Naive B cell (primary cell): ENCODE measurements at places on chromosomes 4 and X.

- no peak for DNase-seq
Observed at GRCh38 chr4:105780176-105780575, 71.6 kb downstream of the GSTCD start.

- DNase-seq = no peak
Observed at GRCh38 chr4:53019485-53020382, 157.6 kb downstream of the RASL11B start.

DNA sequence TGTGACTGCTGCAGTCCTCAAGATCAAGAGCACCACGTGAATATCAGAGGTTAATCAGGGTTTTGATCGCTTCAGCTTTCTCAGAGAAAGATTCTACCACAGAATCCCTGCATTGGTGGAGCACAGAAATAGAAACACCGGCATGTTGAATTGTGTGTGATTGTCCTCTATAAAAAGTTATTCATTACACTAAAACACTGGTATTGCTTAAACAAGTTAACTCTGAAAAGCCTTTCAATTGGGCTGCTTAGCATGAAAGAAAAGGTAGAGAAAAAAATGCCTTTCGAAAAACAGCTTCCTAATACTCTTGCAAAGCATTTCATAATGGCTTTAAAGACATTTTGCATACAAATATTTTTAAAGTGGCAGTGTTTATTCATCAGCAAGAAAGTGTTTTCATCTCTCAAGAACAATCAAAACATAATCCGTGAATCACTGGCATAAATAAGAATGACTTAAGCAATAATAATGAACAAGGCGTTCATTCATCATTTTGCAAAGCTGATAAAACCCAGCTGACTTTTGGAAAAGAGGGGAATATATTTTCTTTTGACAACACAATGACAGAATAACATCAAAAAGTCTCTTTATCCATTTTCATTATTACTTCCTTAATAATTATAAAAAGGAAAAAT, 61.1 kb downstream of the HELT start:
- DNase-seq = no peak

DNA sequence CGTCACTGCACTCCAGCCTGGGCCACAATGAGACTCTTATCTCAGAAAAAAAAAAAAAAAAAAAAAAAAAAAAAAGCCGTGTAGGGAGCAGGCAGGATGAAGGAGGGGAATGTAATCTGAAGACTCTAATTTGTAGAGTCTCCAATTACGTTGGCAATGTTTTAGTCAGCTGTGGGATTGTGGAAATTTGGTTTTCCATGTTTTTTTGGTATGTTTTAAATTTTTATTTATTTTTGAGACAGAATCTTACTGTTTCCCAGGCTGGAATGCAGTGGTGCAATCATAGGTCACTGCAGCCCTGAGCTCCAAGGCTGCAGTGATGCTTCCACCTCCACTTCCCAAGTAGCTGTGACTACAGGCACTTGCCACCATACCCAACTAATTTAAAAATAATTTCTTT, 56.5 kb downstream of the NSD2 start:
- DNase-seq = no peak

DNA sequence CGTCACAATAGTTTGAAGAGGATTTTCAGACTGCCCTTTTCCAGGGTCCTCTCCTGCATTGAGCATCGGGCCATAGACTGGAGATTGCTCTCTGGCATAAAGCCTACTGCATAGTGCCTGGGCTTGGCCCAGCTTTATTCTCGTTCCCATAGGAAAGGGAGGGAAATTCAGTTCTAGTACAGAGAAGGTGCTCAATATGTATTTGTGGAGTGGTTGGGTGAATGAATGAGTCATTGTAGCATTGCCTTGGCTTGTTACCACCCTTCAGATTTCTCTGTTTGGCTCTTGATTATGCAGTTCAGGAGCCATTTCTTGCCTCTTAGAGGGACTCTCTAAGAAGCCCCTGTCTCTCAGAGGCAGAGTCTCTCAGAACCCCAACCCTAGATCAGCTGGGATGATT, 2.6 kb downstream of the TMEM35A start:
- DNase-seq = no peak

- DNase-seq = no peak
Observed at GRCh38 chr4:186832906-186833305, 109.2 kb upstream of the FAT1 start.

DNA sequence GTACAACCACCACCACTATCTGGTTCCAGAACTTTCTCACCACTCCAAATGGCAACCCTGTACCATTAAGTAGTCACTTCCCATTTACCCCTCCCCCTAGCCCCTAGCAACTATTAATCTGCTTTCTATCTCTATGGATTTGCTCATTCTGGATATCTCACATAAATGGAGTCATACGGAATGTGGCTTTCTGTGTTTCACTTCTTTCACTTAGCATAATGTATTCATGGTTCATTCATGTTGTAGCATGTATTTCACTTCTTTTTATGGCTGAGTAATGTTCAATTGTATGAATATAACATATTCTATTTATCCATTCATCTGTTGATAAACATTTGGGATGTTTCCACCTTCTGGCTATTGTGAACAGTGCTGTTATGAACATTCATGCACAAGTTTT, 104.7 kb downstream of the AMMECR1 start:
- DNase-seq = no peak

- DNase-seq = no peak
Observed at GRCh38 chr4:95129031-95129430, 371.3 kb downstream of the BMPR1B start.

DNA sequence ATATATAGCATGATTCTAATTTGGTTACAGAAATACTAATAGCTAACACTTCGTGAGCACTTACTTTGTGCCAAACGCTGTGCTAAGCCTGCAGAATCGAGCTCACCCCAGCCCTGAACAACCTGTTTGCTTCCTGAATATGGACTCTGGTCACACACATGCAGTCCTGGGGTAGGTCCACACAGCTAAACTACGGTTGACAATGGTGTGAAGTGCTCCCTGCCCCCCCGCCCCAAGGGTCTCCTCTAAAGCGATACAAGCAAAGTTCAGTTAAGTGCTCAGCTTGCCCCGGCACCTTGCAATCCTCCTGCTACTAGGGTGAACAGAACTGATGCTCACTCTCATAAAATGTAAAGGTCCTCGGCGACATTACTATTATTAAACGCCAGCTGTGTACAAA, 879 bp downstream of the FOXP3 start:
- DNase-seq = no peak

DNA sequence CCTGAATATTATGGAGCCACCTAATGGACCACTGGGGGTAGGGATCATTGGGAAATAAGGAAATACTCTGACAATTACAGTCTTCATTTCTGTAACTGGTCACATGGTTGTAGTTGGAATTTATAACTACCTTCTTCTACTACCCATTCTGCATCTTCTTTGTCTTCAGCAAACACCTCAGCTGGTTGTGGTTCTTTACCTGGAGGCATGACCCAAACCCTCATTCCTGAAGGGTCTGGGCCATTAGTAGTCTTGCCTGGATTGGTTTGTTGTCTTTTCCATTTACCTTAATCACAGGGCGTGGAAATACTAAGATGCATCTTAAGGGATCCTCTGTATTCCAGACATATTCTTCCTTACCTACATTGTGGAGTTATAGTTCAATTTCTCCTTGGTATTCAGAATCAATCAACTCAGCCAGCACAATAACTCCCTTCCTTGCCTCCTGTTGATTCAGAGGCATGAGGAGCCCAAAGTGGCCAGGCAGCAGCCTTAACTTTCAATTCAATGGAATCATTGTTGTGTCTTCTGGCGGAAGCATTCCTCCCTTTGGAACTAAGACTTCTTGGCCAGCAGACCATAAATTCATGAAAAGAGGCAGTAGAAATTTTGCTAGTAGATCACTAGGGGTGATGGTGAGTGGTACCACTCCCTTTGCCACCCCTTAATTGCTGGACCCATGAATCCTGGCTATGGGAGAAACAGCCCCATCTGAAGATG, 75.7 kb upstream of the RAP2C start:
- DNase-seq = no peak

DNA sequence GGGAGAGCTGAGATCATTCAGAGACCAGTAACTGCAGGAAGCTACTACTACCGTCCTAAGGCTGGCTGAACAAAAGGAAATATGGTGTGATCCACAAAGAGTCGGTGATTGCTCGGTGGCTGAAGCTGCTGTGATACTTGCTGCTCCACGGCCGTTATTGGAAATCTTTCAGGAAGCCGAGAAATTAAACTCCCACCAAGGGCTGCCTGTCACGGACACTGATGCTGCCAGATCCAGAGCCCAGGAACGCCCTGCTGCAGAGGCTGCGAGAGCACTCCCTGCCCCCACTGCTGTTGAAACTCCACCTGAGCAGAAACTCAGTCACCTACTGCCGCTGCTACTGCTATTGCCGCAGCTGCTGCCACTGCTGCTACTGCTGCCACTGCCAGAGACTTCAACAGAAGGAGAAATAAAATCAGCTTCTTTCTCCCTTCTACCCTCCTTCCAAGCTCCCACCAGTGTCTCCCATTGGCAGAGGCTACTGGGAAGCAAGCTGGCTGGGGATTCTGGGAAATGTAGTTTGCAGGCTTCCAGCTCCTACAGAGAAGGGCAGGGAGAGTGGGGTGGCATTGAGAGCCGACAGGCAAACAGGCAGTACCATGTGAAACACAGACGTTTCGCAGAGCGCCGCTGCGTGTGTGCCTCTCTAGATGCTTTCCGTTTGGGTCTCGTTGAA, 126.0 kb upstream of the ENPP6 start:
- DNase-seq = peak; percentile 46

DNA sequence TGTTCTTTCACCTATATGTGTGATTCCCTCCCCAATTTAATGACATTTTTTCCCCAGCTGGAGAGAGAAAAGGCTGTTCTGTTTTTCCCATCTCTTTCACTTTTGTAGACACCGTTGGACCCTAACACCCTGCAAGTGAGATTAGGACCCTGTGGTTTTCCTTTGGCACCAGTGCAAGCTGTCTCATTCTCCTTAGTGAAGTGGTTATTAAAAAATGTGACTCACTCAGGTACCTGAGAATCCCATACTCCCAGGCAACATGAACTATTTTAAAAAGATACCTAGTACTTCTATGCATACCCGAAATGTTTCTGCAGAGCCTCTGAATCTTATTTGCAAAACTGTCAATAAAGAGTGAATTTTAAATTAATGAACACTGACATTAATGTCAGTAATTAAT, 175.7 kb upstream of the TBC1D9 start:
- DNase-seq = no peak

DNA sequence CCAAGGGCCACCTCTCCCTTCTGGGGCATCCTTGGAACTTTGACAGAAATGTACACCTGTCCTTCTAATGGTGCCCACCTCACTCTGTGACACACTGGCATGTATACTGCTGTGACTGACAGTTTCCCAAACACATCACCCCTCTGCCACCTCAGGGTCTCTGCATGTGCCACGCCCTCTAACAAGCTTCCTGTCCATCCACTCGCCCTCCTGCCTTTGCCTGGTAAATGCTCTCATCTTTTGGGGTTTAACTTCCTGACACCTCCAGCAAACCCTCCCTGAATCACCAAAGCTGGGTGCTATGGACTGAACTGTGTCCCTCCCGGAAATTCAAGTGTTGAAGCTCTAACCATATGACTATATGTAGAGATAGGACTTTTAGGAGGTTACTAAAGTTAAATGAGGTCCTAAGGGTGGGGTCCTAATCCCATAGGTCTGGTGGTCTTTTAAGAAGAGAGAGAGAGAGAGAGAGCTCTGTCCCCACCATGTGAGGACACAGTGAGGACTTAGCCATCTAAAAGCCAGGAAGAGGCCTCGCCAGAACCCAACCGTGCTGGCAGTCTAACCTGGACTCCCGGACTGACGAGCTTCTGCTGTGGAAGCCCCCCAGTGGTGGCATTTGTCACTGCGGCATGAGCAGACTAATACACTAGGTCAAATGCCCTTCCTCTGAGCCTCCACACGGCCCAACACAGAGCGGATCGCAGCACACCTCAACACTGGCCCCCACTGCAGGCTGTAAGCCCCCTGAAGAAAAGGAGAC, 95.6 kb downstream of the AFAP1 start:
- DNase-seq = no peak

- DNase-seq = no peak
Observed at GRCh38 chr4:37555322-37555721, 130.9 kb downstream of the RELL1 start.

- DNase-seq = no peak
Observed at GRCh38 chrX:65537229-65537628, 2.6 kb upstream of the LAS1L start.

DNA sequence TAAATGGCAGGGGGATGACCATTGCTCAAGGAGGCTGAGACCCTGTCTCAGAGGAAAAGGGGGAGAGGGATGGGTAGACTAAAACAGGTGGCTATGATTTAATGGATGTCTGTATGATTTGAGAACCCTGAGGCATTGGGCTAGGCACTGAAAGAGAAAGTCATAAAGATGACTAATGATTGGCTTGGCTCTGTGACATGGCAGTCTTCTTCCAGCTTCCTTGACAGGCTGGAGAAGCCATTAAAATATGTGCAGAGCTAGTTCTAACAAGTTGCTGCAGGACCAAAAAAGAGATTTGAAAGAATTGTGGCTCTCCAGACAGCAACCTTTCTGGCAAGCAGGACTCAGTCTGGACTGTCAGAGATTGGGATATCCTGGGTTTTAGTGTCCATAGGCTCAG, 53.6 kb downstream of the AMER1 start:
- DNase-seq = no peak

GRCh38 chr4:110543577-110543976, 67.6 kb downstream of the ENPEP start:
- DNase-seq = no peak

GRCh38 chrX:74242050-74242449, 61.9 kb upstream of the ZCCHC13 start:
- DNase-seq = no peak

GRCh38 chr4:2947926-2948325, 15.3 kb downstream of the NOP14 start:
- DNase-seq = no peak

GRCh38 chr4:36282503-36283030, 1.2 kb downstream of the DTHD1 start:
- no peak for DNase-seq

DNA sequence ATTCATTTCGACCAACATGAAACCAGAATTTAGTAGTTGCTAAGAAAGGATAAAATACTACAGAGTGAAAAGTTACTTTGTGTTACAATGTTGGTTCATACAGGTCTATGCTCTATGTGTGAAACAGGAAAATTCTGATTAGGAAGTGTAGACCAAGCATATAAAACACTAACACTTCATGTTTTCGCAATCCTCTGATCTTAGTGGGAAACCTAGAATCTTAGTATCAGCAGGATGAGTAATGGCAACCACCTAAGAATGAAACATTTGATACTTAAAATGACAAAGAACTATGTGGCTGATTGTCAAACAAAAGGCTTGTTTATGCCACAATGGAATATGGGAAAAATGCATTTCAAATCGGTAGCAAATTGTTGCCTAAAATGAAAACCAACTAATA, 116.1 kb downstream of the AMMECR1 start:
- DNase-seq = no peak

GRCh38 chrX:56025872-56026571, 206.1 kb upstream of the KLF8 start:
- no peak for DNase-seq

GRCh38 chr4:164318350-164318749, 435.6 kb upstream of the SMIM31 start:
- no peak for DNase-seq

DNA sequence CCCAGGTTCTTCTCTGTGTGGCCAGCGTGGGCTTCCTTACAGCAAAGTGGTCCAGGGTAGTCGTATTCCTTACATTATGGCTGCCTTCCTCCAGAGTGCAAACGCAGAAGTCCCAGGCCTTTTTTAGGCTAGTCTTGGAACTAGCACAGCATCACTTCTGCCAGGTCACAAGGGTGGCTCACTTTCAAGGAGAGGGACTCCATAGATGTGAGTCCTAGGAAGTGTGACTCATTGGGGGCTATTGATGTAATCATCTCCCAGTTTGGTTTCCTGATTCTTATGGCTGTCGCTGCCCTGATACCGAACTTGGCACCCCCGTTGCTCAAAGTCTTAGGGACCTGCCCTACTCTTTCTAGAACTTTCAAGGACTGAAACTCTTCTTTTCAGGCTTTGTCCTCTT, 140.0 kb downstream of the DCK start:
- DNase-seq = no peak
